ENCODE measurements at places on chromosomes 3 and 15.

GRCh38 chr3:139546772-139547171, 7.2 kb upstream of the RBP1 start:
- peak; percentile 25 for DNase-seq

DNA sequence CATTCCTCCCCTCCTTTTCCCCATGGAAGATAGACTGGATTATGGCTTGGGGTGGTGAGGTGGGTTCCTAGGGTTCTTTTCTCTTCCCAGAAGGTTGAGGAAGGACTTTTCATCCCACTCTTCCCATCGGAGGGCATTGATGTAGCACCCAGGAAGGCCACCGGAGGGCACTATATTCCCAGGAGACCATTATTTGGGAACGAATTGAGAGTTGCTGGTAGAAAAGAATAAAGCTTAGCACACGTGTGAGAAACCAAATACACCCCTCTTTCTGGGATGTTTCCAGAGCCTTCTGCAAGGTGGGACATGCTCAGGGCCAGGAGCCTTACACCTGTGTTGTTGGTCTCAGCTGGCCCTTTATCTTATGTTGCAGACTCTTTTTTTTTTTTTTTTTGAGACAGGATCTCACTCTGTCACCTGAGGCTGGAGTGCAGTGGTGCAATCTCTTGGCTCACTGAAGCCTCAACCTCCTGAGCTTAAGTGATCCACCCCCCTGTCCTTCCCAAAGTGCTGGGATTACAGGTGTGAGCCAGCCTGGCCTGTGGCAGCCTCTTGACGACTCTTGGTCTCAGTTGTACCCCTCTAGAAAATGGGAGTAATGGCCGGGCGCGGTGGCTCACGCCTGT, 6.3 kb upstream of the CDC25A start:
- DNase-seq: peak; percentile 79

GRCh38 chr15:53209396-53210042, 419.4 kb upstream of the ONECUT1 start:
- DNase-seq: no peak

GRCh38 chr3:113607219-113607596, 74.9 kb downstream of the SIDT1 start:
- no peak for DNase-seq

- no peak for DNase-seq
These were observed 29.9 kb downstream of the SPG11 start for GRCh38 chr15:44633603-44634002.

- DNase-seq: peak; percentile 68
These were observed 383.1 kb upstream of the TPRG1 start for GRCh38 chr3:188788621-188789081.

DNA sequence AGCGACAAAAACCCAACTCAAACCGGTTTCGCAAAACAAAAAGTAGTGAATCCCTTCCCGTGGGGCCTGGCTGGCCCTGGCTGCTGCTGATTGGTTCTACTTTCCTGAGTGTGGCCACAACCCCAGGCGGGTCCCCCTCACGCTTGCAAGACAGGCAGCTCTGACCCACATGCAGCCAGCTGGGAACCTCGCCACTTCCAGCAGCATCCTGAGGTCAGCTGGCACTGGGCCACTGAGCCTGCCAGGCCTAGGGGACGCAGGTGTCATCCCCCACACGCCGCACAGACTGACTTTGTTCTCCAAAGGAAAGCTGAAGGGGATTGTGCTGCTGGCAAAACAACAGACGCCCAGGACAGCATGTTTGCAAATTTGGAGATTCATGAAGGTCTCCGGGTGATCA, 111.1 kb downstream of the TPRA1 start:
- no peak for DNase-seq

DNA sequence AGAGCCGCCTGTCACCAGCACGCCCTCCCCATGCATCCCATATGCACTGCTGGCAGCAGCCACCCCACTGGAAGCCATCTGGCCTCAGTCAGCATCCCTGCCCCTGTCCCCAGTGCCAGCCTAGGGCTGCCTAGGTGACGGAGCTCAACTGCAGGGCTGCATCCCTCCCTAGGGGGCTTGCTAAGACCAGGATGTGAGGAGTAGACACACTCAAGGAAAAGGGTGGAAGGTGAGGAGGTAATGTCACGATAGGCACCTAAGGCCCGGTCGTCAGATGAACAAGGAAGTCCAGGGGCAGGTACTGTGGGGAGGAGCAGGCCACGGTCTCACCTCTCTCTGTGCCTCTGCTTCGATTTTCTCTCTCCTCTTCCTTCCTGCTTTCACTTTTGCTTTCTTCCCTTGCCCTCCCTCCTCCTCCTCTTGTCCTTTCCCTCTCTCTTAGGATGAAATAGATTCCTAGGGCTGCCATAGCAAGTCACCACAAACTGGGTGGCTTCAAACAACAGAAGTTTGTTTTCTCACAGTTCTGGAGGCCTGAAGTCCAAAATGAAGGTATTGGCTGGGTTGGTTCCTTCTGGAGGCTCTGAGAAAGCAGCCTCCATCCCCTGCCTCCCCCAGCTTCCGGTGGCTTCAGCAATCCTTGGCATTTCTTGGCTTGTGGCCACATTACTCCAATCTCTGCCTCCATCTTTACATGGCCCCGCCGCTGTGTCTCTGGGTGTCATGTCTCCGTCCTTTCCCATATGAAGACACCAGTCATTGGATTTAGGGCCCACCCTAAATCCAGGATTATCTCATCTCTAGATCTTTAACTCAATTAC, 298.3 kb downstream of the SHQ1 start:
- no peak for DNase-seq

GRCh38 chr3:182737825-182738224, 55.5 kb upstream of the ATP11B start:
- no peak for DNase-seq

GRCh38 chr3:130539005-130539404, 22.0 kb downstream of the COL6A6 start:
- DNase-seq: peak; percentile 76

DNA sequence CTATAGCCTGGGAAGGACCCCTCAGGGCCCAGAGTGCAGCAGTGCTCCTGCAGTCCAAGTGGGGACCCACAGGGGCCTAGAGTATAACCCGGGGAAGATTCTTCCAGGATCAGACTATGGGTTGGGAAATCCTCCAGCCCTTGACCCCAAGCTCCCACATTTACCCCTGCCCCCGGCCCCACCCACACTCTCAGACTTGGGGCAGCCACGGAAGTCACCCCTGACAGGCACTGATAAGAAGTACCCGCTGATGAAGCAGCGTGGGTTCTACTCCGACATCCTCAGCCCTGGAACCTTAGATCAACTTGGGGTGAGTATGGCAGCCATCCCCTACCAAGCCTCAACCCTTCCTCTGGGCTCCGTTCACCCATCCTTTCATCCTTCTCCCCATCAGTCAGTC, 6.3 kb downstream of the DNAH1 start:
- no peak for DNase-seq

DNA sequence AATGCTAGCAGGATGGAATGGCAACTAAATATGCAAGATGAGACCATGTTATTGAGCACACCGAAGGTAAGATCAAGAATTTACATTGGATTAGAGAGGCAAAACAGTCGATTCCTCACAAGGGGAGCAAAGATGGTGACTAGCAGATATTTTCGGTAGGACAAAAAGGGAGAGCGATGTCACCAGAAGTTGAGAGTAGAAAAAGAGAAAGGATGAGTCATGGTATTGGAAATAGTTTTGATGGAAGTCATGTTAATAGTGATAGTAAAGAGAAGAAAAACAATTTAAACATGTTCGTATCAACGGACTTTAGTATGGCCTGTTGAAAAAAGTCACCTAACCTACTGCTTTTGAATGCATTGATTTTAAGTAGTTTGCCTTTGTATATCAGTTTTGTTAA, 55.0 kb downstream of the UBE2E2 start:
- no peak for DNase-seq

GRCh38 chr15:36392676-36393266, 186.7 kb upstream of the CDIN1 start:
- DNase-seq: no peak

DNA sequence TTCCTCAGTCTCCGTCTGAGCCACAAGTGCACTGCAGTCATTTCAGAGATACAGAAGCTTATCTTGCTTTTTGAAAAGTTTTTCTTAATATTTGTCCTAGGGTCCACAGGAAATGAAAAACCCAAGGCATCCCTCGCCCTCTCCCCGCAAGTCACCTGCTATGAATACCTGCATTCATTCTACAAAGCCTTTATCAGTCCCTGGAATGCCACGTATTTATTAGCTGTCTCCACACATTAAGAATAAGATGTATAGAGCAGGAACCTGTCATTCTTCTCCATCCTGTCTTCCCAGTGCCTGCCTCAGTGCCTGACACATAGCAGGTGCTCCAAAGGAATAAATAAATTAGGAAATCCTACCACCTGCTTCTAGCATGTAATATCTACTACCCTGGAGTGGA, 73.3 kb upstream of the ICE2 start:
- DNase-seq: no peak

- DNase-seq: no peak
These were observed 131.0 kb downstream of the PDZRN3 start for GRCh38 chr3:73493543-73494308.

DNA sequence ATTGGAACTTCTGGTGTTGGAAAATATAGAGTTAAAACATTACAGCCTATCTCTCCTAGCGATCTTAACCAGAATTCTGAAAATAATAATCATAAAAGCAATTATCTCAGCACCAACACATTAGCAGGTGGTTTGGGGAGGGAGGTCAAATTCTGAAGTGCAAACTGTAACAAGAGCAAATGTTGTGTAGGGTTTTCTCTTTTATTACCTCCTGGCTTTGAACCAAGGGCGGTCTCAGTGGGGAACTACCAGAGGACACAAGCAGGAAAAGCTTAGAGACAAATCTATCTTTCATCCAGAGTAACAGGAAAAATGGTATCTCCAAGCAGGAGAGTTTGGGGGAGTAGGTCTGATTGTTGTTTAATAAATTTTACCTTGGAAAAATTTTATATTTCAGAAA, 5.5 kb upstream of the ARRDC4 start:
- no peak for DNase-seq

DNA sequence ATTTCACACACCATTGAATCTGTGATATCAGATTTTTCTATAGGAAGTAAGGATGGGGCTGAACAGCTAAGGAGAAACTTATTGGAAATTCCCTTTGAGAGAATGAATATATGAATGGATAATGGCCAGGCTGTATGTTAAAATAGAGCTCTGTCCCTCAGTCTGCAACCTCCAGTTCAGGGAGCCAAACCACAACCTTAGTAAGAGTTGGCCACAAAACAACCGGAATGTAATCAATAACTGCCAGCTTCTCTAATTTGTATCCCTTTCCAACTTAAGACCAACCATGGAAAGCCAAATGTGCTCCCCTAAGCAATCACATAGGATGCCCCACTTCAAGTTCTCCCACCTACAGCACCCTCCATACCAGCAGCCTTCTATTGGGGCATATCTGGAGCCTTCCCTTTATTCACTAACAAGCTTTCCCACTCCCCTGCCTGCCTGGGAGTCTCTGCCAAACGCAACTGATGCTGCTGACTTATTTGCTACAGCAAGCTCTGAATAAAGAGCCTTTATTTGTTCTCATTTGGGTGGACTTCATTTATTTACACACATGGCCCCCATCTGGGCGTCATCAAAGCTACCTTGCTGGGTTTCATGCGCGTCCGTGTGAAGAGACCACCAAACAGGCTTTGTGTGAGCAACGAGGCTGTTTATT, 75.4 kb upstream of the LARS2 start:
- peak; percentile 20 for DNase-seq

- DNase-seq: peak; percentile 90
These were observed 14.0 kb downstream of the VILL start for GRCh38 chr3:38004415-38005075.

DNA sequence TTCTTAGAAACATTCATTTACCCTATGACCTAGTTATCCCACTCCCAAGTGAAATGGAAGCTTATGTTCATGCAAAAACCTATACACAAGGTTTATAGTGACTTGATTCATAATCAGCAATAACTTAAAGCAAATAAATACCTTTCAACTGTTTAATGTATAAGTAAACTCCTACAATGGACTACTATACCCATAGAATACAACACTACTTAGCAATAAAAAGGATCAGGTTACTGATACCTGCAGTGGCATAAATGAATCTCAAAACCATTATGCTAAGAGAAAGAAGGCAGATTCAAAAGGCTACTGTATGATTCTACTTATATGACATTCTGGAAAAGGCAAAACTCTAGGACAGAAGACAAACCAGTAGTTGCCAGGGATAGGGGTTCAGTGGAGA, 8.3 kb upstream of the POLR2M start:
- no peak for DNase-seq

GRCh38 chr3:10366651-10367101, 45.8 kb upstream of the SEC13 start:
- peak; percentile 51 for DNase-seq

- peak; percentile 98 for DNase-seq
These were observed at the start of gene LXN for GRCh38 chr3:158672215-158673176. Gene LXN (minus strand): TSS chr3:158672648. CDS start chr3:158672478, 170 bp downstream.

- no peak for DNase-seq
These were observed 55.1 kb upstream of the NMD3 start for GRCh38 chr3:161166051-161166450.

GRCh38 chr3:123739754-123740153, 144.4 kb downstream of the MYLK start:
- no peak for DNase-seq

GRCh38 chr3:136162322-136162721, 33.8 kb downstream of the MSL2 start:
- DNase-seq: no peak

DNA sequence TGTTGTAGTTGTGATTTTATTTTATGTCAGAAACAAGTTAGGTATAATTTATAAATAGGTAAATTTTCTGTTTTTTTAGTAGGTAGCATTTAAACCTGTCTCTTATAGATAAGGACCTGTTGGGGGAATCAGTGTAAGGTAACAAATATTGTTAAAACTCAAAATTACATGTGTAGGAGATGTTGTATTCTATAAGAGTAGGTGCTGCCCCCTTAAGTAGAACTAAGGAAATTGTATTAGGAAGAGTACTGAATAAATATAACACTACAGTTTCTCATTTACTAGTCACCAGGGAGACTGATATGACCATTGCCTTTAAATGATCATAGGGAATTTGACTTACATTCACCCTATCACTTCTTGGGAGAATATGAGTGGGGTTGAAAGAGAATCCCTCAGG, 31.2 kb downstream of the SLC25A36 start:
- DNase-seq: no peak

DNA sequence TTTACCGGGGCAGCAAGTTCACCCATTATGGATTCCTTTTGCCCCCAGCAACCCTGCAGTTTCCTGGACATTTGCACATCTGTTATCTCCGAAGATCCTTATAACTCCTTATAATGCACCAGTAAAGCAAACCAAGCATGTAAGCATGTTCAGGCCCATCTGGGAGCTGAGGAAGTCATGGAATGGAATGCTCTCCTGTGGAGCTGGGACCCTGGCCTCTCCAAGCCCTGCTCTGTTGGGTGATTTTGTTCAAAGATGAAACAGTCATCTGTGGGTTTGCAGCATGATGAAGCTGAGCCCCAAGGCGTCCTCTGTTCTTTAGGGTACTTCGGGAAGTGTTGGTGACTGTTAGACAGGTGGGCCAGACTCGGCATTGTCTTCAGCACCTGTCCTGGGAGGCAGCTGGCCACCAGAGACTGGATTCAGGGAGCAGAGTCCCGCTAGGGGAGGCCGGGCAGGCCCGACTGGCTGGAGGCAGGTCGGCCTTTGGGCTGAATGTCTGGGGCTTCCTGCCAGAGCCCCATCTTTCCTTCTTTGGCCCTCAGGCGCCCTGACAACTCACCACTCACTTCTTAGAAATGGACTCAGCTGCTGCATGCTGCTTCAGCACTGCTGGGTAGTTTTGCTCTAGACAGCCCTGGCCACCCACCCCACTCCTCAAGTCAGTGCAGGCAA, 3.9 kb downstream of the DNAH1 start:
- no peak for DNase-seq

GRCh38 chr15:78933823-78934654, 10.8 kb downstream of the CTSH start:
- DNase-seq: peak; percentile 54

GRCh38 chr15:32767236-32767635, 49.4 kb downstream of the GREM1 start:
- DNase-seq: no peak
